ENCODE measurements at places on chromosomes 7 and 10.

GRCh38 chr10:125472010-125472607 is 210.9 kb downstream of the TEX36 start:
- DNase-seq: no peak

- DNase-seq: no peak
These were observed 34.5 kb upstream of the MSRB2 start for GRCh38 chr10:23060918-23061317.

DNA sequence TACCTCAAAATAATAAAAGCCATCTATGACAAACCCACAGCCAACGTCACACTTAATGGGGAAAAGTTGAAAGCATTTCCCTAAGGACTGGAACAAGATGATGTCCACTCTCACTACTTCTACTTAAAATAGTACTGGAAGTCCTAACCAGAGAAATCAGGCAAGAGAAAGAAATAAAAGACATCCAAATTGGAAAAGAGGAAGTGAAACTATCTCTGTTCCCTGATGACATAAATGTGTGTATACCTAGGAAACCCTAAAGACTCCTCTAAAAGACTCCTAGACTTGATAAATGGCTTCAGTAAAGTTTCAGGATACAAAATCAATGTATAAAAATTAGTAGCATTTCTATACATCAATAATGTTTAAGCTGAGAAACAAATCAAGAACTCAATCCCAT is 314.1 kb downstream of the WDR37 start:
- DNase-seq: no peak

- no peak for DNase-seq
These were observed 5.8 kb downstream of the PITX3 start for GRCh38 chr10:102235598-102235920.

DNA sequence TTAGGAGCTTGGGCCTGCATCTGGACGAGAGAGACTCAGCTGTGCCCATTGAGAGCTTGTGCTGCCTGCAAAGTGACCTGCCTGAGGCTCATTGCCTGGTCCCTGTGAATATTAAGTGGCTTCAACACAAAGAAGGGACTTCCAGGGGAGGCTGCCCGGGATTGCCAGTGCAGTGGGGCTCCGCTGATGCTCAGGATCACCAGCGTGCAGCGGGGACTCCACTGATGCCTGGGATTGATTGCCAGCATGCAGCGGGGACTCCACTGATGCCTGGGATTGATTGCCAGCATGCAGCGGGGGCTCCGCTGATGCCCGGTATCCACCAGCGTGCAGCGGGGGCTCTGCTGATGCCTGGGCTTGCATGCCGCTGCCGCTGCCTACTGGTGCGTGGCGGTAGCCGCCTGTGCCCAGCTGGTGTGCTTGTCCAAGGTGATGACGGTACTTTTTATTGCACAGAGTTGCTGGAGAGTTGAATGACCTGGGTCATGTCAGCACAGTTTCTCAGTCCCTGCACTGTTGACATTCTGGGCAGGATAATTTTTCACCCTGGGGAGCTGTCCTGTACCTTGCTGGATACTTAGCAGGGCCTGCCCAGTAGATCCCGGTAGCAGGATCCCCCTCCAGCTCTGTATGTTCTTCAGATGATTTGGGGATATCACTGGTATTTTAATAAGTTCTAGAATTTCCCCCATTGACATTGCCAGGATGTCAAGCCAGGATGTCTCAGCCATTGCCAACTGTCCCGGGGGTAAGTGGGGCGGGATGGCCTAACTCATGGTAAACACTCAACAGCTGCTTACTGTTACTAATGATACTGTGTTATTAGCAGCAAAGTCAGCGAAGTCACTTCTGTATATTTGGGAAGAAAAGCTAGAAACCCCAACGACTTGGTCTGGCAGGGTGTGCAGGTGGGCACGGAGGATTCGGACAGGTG is 13.0 kb downstream of the DOCK1 start:
- DNase-seq: no peak

- no peak for DNase-seq
These were observed 4.1 kb downstream of the AQP1 start for GRCh38 chr7:30915751-30916150.

DNA sequence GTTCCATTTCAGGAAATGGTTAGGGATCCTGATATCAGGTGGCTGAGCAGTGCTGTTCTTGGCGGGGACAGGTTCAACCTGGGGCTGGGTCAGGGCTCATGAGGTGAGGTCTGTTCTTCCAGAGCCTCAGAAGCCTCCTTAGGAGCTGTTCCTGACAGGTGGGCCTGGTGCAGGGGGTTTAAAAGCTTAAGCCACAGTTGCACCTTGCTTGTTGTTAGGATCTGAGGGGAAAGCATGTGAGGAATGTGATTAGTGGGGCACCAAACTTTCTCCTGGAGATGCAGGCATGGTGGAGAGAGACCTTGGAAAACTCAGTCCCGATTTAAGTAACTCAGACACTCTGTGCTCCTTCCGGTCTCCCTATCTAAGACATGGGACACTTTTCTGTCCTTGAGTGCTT is 18.7 kb upstream of the CRHR2 start:
- DNase-seq: no peak

DNA sequence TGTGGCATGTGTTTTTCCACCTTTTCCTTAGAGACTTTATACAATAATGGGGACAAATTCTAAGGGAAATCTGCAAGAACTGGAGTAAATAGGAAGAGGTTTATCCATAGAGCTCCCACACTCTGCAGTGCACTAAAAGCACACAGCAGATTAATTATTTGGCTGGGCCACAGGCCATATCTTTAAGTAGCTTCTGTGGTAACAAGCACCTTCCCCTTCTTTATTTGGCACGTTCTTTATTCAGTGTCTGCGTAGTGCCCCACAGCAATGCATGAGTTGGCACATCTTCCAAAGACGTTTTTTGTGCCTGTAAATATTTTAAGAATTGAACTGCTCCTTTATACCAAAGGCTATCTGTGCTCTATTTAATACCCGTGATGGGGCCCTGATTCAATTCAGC is 104.9 kb upstream of the MBL2 start:
- DNase-seq: no peak
